ENCODE measurements at places on chromosomes 4 and X. TPM values are rescaled to one million over a fixed set of nuclear protein-coding genes. Genes with fewer than 3 reads are reported as not detected.

DNA sequence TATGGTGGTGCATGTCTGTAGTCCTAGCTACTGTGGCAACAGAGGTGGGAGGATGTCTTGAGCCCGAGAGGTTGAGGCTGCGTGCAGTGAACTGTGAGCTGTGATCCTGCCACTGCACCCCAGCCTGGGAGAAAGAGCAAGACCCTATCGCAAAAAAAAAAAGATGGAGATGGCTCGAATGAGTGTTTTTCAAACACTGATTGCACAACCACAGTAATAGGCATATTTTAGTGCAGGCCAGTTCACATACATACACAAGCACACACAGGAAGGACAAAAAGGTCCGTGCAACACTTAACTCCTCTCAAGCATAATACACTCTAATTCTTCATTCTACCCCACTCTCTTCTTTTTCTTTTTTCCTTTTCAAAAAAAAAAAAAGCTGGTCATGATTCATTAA is 5.1 kb downstream of the EFHC2 start:
- no peaks in the 10 kb centered on the region for H3K4me1 ChIP-seq
- no peak overlapping the region for H3K27ac ChIP-seq
- DNase-seq, result no peak
- H3K4me3 ChIP-seq, result no peak overlapping the region
- H3K27me3 ChIP-seq, result no peaks in the 10 kb centered on the region

The KLHL4 gene
- 24.0 TPM for total RNA-seq

DNA sequence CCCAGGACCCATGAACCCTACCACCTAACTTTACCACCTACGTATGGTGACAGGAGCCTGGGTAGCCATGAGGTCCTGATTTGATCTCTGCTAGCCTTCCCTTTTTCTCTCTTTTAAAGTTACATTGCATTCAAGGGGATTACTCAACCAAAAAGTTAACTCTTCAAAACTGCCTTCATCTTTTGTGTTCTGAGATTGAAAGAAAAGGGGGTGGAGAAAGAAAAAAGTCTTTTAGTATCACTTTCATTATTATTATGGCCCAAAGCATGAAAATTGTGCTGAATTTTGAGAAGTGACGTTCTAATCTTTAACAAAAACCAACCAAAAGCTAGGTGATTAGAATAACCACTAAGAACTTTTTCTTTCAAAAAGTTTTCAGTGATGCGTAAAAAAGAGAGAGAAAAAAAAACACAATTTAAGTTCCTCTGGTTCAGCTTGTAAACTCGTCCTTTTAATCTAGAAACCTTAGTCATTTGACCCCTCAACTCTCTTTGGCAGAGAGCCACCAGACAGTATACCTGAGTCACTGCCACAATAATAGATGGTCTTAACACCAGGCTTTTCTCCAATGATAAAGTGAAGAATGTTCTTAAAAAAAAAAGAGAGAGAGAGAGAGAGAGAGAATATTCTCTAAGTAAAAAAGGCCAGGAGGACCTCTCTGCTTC is 347.4 kb upstream of the FGF13 start:
- no peak for DNase-seq
- H3K4me1 ChIP-seq, result no peaks in the 10 kb centered on the region
- no peaks in the 10 kb centered on the region for H3K27me3 ChIP-seq
- no peak overlapping the region for H3K27ac ChIP-seq
- H3K4me3 ChIP-seq, result no peak overlapping the region

- H3K4me1 ChIP-seq, result no peaks in the 10 kb centered on the region
- H3K4me3 ChIP-seq, result no peak overlapping the region
- no peak overlapping the region for H3K27ac ChIP-seq
Observed at GRCh38 chrX:1873671-1874070, 258.8 kb downstream of the ASMT start.

The CABS1 gene
- total RNA-seq, result not detected

The GPR50 gene
- total RNA-seq, result not detected

GRCh38 chrX:78074088-78074487 is 30.0 kb upstream of the PGK1 start:
- no peaks in the 10 kb centered on the region for H3K27me3 ChIP-seq
- no peaks in the 10 kb centered on the region for H3K36me3 ChIP-seq
- no peak overlapping the region for H3K4me3 ChIP-seq
- DNase-seq, result no peak
- H3K27ac ChIP-seq, result no peak overlapping the region
- H3K4me1 ChIP-seq, result no peaks in the 10 kb centered on the region

- H3K4me3 ChIP-seq, result no peak overlapping the region
- peak overlapping the region; percentile 73 for H3K27ac ChIP-seq
- no peaks in the 10 kb centered on the region for H3K36me3 ChIP-seq
- DNase-seq, result peak; percentile 43
- H3K27me3 ChIP-seq, result no peaks in the 10 kb centered on the region
Observed at GRCh38 chr4:100299046-100299840, 109.0 kb upstream of the DDIT4L start.

DNA sequence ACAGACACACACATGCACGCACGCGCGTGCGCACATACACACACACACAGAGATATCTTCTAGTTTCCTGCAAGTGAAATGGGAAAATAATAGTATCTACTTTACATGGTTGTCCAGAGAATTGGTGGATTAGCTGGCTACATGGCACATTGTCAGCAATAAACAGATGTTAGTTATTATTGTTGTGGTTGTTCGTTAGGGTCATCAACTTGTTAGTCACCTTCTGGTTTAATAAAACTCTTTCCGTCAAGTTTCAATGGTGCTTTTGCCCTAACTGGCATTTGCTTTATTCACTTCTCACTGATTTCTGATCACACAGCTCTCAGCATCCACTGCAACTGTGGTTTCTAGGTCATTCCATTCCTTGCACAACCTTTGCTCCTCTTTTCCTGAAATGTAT is 25.4 kb upstream of the RASL11B start:
- no peak overlapping the region for H3K4me3 ChIP-seq
- no peaks in the 10 kb centered on the region for H3K27me3 ChIP-seq
- DNase-seq, result no peak
- no peak overlapping the region for H3K27ac ChIP-seq
- H3K36me3 ChIP-seq, result no peaks in the 10 kb centered on the region

DNA sequence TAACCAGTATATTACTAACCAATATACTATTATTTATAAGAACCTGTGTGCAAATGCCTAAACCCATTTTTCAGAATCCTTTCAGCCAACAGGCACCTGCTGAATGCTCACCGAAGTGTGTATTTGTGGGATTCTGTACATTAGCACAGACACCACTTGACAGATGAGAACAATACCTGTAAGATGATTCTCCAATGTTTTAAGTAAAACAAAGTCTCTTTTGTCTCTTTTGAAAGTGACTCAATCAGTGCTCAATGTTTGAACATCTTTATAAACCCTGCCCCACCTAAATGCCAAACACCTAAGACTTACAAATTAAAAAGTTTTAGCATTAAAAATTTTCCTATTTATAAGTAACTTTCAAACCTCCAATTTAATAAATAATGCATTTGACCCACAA is 763 bp downstream of the ASB9 start:
- H3K27ac ChIP-seq, result no peak overlapping the region
- no peak for DNase-seq
- no peaks in the 10 kb centered on the region for H3K36me3 ChIP-seq
- no peaks in the 10 kb centered on the region for H3K4me1 ChIP-seq
- no peaks in the 10 kb centered on the region for H3K27me3 ChIP-seq

The INTU gene
- total RNA-seq, result 11.7 TPM

- no peaks in the 10 kb centered on the region for H3K4me1 ChIP-seq
- H3K4me3 ChIP-seq, result no peak overlapping the region
- no peaks in the 10 kb centered on the region for H3K27me3 ChIP-seq
- H3K36me3 ChIP-seq, result no peaks in the 10 kb centered on the region
- no peak for DNase-seq
- H3K27ac ChIP-seq, result no peak overlapping the region
Observed at GRCh38 chr4:73345399-73345975, 58.6 kb upstream of the ALB start.

GRCh38 chrX:133323431-133323830 is 91.9 kb downstream of the GPC4 start:
- no peaks in the 10 kb centered on the region for H3K4me1 ChIP-seq
- H3K27me3 ChIP-seq, result no peaks in the 10 kb centered on the region
- DNase-seq, result no peak
- H3K27ac ChIP-seq, result no peak overlapping the region

DNA sequence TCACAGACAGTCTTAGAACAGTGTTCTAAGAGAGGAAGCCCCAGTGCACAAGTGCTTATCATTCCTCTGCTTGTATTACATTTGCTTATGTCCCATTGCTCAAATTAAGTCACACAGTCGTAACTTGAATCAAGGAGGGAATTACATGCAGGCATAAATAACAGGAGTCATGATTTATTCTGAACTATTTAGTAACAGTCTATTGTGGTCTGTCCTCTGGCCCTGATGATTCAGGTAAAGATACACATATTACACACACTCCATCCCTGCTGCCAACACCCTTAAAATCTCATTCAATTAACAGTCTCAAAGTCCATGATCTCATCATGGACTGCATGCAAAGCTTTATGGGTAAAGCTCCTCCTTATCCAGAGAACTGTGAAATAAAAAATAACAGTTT is 60.1 kb downstream of the GRIA2 start:
- H3K27ac ChIP-seq, result no peak overlapping the region
- no peaks in the 10 kb centered on the region for H3K4me1 ChIP-seq
- H3K4me3 ChIP-seq, result no peak overlapping the region
- no peaks in the 10 kb centered on the region for H3K27me3 ChIP-seq

DNA sequence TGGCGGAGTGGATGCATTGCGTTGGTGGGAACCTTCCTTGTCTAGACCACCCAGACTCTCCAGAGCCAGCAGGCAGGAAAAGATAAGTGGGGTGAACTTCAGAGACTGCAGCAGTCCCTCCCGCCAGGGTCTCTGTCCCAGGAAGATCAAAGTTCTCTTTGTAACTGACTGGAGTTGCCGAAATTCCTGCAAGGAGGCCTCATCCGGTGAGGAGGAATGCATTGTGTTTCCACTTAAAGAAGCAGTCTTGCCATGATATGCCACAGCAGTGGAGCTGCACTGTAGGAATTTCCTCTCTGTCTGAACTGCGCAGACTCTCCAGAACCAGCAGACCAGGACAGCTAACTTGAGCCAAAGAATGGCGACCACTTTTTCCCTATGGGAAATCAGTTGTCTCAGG is 1190.4 kb downstream of the TECRL start:
- H3K27ac ChIP-seq, result no peak overlapping the region
- H3K4me3 ChIP-seq, result no peak overlapping the region
- H3K4me1 ChIP-seq, result no peaks in the 10 kb centered on the region
- DNase-seq, result no peak
- H3K27me3 ChIP-seq, result no peaks in the 10 kb centered on the region

GRCh38 chrX:18039023-18039422 is 177.9 kb upstream of the RAI2 start:
- no peaks in the 10 kb centered on the region for H3K36me3 ChIP-seq
- H3K4me3 ChIP-seq, result no peak overlapping the region

- H3K4me1 ChIP-seq, result no peaks in the 10 kb centered on the region
- no peak overlapping the region for H3K27ac ChIP-seq
- DNase-seq, result no peak
- H3K4me3 ChIP-seq, result no peak overlapping the region
- no peaks in the 10 kb centered on the region for H3K27me3 ChIP-seq
Observed at GRCh38 chrX:4435905-4436304, 722.5 kb upstream of the PRKX start.

DNA sequence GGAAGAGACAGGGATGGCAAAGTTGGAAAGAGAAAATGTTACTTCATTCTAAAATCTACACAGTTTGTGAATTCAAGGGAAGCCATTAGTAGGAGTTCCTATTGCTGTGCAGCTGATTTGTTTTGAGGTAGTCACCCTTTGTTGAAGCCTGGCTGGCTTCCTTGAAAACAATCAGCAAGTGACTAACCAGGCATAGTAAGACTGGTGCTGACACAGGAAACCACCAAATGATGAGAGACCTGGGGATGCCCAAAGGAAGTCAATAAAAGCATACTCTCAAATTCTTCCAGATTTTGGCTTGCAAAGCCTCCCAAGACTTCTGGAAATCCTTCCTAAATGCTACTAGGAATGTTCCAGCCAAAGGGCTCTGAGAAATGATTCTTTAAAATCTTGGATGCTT is 23.9 kb upstream of the PRDM8 start:
- H3K27ac ChIP-seq, result no peak overlapping the region
- no peaks in the 10 kb centered on the region for H3K27me3 ChIP-seq
- H3K36me3 ChIP-seq, result no peaks in the 10 kb centered on the region
- DNase-seq, result no peak

DNA sequence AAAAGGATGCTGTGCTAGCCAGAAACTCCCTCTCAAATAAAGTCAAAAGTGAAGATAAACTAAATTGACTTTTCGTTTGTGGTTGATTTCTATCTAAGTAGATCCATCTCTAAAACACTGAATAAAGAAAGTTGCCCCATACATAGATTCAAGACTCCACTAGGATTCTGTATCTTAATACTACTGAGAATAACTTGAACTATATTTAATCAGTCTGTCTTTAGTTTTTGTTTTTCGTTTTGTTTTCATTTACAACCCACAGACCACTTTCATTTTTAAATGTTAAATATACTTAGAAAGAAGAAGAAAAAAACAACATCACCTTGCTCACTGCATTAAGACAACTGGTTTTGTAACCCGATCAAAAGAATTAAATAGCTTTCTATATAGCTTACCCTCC is 655.0 kb downstream of the RPA4 start:
- no peak for DNase-seq
- no peaks in the 10 kb centered on the region for H3K36me3 ChIP-seq
- H3K27ac ChIP-seq, result no peak overlapping the region
- no peaks in the 10 kb centered on the region for H3K4me1 ChIP-seq
- H3K4me3 ChIP-seq, result no peak overlapping the region
- no peaks in the 10 kb centered on the region for H3K27me3 ChIP-seq

The H2BW2 gene
- not detected for total RNA-seq

- no peak for DNase-seq
- no peaks in the 10 kb centered on the region for H3K36me3 ChIP-seq
- H3K4me3 ChIP-seq, result no peak overlapping the region
- no peaks in the 10 kb centered on the region for H3K4me1 ChIP-seq
- H3K27me3 ChIP-seq, result no peaks in the 10 kb centered on the region
Observed at GRCh38 chr4:144820011-144820727, 174.2 kb downstream of the HHIP start.

DNA sequence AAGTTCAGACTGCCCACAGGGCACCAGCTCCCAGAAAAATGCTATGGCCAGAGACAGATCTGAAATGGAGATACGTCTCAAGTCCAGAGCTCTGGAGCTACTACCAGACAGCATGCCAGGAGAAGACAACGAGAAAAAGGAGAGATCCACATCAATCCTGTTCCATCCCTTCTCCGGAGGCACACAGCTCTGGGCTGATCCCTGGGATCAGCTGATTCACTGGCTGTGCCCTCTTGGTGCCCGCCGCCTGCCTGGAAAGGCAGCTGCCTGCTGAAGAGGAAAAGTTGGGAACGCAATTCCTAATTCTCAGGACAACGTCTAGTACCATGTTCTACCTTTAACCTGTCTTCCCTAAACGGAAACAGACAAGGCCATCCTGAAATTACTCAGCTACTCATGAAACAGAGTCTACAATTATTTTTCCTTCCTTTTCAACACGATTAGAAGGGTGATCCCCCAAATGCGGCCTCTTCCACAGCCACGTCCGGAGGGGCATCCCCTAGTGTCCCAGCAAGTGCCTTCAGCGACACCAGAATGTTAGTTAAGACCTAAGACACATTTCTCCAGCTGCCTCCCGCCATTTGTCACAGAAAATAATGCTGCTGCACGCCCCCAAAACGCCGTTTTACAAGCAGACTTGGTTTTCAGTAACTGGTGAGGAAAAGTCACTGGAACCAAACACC is 2.4 kb downstream of the ZFYVE28 start:
- no peaks in the 10 kb centered on the region for H3K36me3 ChIP-seq
- H3K4me1 ChIP-seq, result peaks cover 10% of the 10 kb centered on the region
- H3K4me3 ChIP-seq, result no peak overlapping the region

The PIGA gene
- 29.1 TPM for total RNA-seq

Measured in ovary (tissue), 10 donors.